ENCODE measurements at places on chromosomes 2 and 18.
A peak's percentile ranks its signal among the peaks of the same experiment; 100 is the strongest.

- no peak for DNase-seq
Observed at GRCh38 chr2:17643031-17643615, 102.6 kb downstream of the VSNL1 start.

GRCh38 chr2:208489687-208490086, 83.1 kb downstream of the PTH2R start:
- no peak for DNase-seq

DNA sequence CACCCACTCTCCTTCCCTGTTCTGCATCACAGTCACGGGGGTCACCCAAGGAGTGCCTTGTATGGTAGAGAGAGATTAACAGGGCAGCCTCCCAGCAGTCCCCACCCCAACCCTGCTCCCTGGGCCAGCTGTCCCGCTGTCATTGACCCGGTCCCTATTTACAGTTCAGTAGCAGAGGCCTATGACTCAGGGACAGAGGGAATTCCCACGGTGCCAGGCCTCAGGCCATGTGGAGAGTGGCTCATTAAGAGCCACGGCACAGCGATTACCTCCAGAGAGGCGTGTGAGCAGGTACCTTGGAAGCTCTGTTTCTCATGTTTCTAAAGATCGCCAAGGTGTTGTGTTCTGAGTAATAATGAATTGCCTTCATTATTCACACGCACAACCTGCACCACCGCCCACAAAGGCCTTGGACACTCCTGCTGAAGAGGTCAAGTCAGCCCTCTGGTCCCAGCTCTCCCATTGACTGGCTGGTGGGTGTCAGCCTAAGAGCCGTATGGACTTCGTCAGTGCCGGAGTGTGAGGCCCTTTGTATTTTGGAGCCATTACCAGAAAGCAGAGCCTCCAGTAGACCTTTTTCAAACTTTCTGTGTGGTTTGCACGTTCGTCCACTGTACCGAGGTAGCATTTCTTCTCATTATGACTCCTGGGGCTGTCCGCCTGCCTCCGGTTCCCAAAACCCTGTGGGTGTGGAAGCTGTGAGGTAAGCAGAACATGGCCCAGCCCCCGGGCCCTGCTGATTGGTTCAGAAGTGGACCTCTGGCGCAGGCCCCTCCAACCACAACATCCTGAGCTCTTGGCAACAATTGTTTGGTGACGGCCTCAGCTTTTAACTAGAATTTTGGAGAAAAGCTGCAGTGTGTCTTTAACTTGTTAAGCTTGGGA, 47.0 kb downstream of the SERTAD2 start:
- peak; percentile 87 for DNase-seq

- DNase-seq = no peak
Observed at GRCh38 chr18:12312976-12313375, 4.9 kb downstream of the TUBB6 start.

DNA sequence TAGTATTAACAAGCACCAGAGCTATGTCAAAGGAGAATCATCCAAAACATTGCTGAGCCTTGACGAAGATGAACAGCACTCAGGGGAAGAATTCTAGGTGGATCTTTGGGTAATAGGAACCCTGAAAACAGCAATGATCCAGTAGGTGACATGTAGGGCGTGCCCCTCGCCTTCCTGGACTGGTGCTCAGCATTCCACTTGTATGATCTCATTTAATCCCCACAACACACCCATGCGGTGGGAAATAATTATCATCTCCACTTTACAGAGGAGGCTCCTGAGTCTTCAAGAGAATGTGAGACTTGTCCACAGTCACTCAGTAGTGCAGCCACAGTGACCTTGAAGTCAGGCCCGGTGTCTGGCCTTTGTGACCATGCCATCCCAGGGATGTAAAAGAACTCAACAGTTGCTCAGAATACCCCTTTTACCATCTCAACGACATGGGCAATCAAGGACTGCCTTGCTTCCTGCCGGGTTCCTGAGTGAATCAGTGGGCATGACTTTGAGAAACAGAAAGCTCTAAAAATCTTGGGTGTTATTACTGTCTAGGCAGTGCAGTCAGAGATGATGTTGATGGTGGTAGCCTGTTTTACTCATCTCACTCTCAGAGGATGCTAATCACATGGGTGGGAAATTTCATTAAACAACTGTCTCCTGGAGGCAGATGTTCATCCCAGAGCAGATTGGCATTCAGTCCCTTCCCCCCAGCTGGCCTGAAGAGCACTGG, 161.6 kb downstream of the BCL11A start:
- DNase-seq = no peak

DNA sequence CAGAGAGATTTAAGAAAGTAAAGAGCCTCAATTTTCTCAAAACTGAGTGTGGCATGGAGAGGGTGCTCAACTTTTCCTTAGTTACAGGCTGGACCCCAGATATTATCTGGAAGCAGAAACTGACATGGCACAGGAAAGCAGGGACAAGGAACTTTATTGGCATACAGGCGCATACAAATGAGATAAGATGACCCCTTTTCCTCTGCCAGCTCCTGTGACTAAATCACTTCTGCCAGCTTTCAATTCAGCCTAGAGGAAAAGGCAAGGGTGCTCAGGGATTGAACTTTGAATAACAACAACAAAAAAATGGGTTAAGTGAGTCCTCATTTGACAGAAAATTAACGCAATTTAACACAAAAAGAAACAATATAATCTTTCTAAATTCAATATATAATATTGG, 262.9 kb downstream of the CD226 start:
- no peak for DNase-seq

DNA sequence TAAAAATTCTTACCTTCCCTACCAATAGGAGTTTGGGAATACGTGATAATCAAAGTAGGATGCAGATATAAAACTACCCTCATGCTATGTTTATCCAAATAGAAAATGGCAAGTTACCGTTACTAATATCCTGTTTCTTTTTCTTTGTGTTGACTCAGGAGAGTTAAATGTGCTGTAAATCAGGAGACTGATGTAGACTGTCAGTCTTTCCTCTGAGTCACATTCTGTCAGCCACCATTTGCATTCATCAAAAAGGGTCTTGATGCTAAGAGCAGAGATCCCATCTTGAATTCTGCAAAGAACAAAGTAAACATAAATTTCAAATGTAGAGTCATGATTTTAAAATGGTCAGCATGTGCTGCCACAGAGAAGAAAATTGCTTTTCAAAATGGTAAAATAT, 712.8 kb downstream of the SOCS6 start:
- no peak for DNase-seq

- no peak for DNase-seq
Observed at GRCh38 chr18:5015213-5015612, 181.8 kb downstream of the AKAIN1 start.

- DNase-seq = no peak
Observed at GRCh38 chr2:240686460-240686859, 3.8 kb upstream of the AQP12B start.

- DNase-seq = no peak
Observed at GRCh38 chr2:100976645-100977391, 25.3 kb upstream of the RPL31 start.

All from CD4-positive, alpha-beta T cell treated with Interleukin-15 for 4 hours (primary cell).